Left renal cortex interstitium (tissue), 4 donors: ENCODE measurements at places on chromosomes 12 and 14. TPM values are rescaled to one million over a fixed set of nuclear protein-coding genes. Genes with fewer than 3 reads are reported as not detected.

DNA sequence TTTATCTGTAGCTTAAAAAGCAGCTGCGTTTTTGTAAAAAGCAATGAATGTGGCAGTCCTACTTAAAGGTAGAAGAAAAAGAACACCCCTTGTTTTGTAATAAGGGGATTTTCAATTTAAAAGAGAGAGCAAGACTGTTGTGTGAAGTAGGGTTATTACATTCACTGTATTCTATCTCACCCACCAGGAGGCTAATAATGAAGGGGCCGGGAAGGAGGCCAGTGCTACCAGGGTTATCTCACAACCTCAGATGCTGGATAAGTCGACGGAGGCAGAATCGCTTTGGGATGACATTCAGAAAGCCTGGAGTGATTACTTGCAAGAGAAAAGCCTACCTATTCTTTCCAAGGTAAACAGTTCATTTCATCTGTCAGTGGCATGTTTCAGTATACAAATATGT is 97.7 kb downstream of the RMST start:
- DNase-seq = no peak

GRCh38 chr12:57099766-57100165 is 10.9 kb downstream of the NAB2 start:
- DNase-seq = no peak

DNA sequence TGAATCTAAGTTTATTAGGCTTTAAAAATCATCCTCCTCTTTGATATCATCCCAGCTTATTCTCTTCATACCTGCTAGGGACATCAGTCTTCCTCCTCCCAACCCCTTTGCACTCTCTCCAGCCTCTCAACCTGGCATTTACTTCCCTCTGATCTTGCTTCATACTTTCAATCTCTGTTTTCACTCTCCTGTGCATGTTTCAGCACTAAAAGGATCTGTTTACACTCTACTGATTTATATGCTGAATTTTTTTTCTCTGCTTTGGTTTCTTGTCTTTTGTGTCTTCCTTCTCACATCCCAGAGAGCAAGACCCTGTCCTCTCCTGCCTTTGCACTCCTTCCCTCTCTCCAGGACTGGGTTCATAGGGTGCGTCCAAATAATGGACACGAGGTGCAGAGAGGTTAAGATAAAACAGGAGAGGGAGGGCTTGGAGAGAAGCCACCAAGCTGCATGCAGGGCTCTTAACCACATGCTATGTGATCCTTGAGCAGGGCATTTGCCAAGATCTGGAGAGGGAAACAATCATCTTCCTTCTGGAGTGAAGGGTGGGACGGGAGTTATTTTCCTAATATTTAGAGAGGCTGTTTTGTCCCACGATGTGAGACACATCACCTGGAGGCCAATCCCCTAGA is 3.0 kb upstream of the CISTR start:
- DNase-seq = no peak

DNA sequence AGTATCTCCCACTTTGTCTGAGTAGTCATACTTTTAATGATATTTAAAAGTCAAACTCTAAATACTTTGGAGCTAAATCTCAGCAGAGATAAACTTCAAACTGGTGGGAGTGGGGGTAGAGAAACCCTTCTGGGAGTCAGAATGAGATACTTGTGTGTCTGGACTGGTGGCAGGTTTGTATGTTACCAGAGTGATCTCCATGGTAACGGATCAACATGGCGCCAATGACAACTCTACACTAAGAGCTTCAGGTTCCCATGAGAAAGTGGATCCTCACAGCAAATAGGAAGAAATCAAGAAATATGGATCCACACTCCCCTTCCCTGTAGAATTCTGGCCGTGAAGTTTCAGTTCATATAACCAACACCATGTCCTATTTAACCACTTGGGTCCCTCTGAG is 121.9 kb downstream of the ETV6 start:
- no peak for DNase-seq

DNA sequence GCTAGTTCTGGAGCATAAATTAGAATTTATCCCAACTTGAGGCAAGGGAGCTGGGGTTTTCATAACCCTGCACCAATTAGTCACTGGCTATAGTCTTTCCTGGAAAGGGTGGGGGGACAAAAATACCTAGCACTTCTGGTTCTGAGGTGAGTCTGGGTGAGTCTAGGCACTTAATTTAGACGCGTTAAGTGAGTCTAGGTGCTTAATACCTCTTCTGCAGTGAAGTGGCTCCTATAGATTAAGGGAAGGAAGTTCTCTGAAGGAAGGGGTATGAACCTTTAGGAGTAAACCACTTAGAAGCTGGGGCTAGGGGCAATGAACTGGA is 251.7 kb downstream of the EFCAB11 start:
- no peak for DNase-seq

- peak; percentile 53 for DNase-seq
Observed at GRCh38 chr14:74608959-74609611, 3.0 kb downstream of the LTBP2 start.

The PTPN21 gene
- 40.2 TPM for polyA plus RNA-seq

GRCh38 chr14:22932146-22932545 is 3.0 kb upstream of the PRMT5 start:
- DNase-seq = no peak

- no peak for DNase-seq
Observed at GRCh38 chr12:4293966-4294505, 20.5 kb downstream of the CCND2 start.

The NR4A1 gene
- polyA plus RNA-seq = 40.7 TPM

DNA sequence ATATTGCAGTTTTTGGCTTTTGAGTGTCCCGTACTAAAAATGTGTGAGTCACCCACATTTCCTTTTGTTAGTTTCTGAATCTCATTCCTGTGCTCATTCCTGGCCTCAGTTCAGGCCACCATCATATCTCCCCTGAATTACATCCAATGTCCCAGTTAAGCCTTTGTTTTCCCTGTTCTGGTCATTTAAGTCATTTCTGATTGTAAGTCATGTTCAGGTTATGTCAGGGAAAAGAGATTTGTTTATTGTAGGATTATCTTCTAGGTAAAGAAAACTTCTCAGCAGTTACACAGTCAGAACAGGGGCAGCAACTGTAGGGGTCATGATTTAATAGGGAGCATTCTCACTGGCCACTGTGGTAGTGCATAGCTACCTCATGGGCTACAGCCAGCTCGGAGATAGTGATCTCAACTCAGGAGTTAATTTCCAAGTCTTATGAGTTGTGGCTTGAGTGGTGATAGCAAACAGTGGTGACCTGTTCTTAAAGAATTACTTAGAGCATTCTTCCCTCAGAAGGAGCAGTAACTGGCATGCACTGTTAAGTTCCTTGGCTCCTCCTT is 6.7 kb downstream of the DDX47 start:
- DNase-seq = no peak

The AQP6 gene
- 19.7 TPM for polyA plus RNA-seq

DNA sequence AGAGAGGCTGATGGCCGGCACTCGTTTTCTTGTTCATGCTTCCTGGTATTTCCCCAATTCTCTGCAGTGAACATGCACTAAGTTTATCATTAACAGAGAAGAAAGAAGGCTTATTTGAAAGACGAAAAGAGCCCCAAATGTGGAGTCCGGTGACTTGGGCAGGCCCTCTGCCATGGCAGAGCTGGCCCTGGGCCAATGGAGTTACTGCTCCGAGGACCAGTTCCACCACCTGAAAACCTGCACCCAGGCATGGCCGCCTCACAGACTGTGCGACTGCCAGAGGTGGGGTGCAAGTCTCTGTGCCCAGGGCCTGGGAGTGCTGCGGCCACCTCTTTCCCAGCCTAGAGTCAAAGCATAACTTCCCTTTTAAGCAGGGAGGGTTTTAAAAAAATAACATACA is 24.9 kb downstream of the DEGS2 start:
- DNase-seq = no peak

- no peak for DNase-seq
Observed at GRCh38 chr14:54758041-54758440, 144.6 kb downstream of the GCH1 start.

The LUM gene
- 49.1 TPM for polyA plus RNA-seq

GRCh38 chr12:33322519-33322918 is 117.1 kb downstream of the SYT10 start:
- no peak for DNase-seq

DNA sequence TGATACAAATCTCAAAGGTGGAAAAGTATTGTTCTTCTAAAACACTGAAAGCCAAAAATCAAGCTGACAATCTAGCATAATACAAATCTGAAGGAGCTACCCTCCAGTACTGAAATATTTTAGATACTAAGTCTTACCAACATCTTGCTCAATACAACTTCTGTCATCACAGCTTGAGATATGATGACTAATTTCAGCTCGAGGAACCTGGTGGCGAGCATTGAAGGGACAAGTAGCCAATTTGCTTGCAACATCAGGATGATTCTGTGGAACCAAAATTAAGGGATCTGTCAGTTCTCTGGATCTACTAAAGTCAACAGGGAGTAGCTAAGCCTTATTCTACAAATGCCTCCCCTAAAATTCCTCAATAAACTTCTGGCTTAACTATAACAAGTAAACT is 10.4 kb downstream of the GTSF1 start:
- DNase-seq = no peak

DNA sequence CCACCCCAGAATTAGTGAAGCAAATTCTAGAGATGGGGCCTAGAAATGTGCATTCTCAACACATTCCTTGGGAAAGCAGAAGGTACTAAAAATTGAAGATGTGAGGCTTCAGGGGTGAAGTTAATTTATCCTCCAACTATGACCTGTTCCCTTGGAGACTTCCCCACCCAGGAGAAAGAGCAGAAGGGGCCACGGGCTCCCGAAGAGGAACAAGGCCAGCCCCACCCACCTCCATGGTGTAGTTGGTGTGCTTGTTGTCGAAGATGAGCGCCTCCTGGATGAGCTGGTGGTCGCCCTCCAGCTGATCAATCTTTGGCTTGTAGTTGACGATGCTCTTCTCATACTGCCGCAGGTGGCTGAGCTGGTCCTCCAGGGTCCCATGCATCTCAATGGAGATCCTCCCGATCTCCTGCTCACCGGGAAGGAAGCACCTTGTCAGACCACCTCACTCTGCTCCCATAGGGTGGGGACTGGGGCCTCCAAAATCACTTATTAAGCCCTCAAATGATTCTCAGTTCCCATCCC is 87.8 kb upstream of the ZFP36L1 start:
- DNase-seq = no peak

- no peak for DNase-seq
Observed at GRCh38 chr14:92963301-92964123, 40.6 kb downstream of the CHGA start.

GRCh38 chr12:115257791-115258190 is 573.8 kb upstream of the TBX3 start:
- DNase-seq = no peak

The RFLNA gene
- polyA plus RNA-seq = 7.0 TPM
